ENCODE measurements at places on chromosomes 1 and 21. TPM values are rescaled to one million over a fixed set of nuclear protein-coding genes. Genes with fewer than 3 reads are reported as not detected.

GRCh38 chr1:224262373-224263054 is 67.5 kb downstream of the NVL start:
- DNase-seq, result no peak

The DCDC2B gene
- not detected for total RNA-seq

- DNase-seq, result no peak
These were observed 132.7 kb downstream of the UCK2 start for GRCh38 chr1:165960136-165960535.

DNA sequence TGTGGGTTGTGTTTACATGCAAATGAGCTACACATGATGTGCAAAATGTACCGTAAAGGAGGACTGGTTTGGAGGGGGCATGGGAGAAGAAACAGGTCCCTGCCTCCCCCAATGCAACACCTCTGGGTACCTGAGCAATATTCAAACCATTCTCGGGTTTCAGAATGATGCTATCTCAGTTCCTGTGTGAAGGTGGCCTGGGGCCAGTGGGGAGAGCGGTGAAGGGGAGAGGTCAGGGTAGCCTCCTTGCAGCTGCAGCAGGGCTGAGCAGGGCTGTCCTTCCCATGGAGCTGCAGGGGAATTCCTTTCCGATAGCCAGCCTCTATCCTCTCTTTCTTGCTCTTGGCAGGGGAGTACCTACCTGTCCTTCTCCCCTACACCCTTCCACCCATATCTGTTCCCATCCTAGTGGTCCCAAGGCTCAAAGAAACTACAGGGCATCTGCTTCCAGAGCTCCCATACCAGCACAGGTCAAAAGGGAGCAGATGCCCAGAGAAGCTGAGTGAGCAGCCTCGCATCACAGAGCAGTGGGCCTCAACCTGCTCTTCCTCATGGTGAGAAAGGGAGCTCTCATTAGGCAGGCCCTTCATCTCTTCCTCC is 11.9 kb downstream of the MEF2D start:
- DNase-seq, result no peak

The KCNQ4 gene
- not detected for total RNA-seq

DNA sequence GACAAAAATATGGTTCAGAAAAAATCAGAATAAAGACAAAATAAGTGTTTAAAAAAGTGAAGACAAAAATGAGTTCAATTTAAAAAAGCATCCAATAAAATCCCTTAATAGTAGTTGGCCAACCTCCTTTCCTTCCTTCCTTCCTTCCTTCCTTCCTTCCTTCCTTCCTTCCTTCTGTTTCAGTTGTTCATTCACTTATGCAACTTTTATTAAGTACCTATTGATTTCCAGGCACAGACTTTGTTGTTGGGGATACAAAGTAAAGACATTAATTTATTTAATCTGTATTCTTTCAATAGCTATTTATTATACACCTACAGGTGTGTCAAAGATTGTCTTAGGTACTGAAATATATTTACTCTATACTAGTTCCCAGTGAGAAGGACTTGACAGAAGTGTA is 2.4 kb upstream of the LIPI start:
- DNase-seq, result no peak

The TNFRSF4 gene
- not detected for total RNA-seq

GRCh38 chr1:43232482-43232881 is 37.3 kb upstream of the TMEM125 start:
- no peak for DNase-seq

The AADACL4 gene
- not detected for total RNA-seq

The SIK1 gene
- total RNA-seq, result 4.5 TPM

GRCh38 chr21:33402001-33402979 is 923 bp upstream of the IFNGR2 start:
- no peak for DNase-seq

DNA sequence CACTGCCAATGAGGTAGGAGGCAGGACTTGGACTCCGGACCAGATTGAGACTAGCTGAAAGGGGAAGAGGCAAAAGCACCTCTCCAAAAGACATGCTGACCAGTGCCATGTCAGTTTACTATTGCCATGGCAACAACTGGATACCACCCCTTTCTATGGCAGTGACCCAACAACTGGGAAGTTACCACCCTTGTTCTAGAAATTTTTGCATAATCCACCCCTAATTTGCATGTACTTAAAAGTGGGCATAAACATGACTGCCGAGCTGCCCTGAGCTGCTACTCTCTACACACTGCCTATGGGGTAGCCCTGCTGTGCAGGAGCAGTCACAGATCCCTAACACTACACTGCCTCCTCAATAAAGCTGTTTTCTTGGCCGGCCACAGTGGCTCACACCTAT is 19.0 kb upstream of the SLC6A9 start:
- no peak for DNase-seq

GRCh38 chr1:22169816-22170215 is 26.9 kb upstream of the WNT4 start:
- no peak for DNase-seq
